ENCODE measurements at places on chromosomes 5 and 9. TPM values are rescaled to one million over a fixed set of nuclear protein-coding genes. Genes with fewer than 3 reads are reported as not detected.

PSD2 gene
- total RNA-seq: 0.18 TPM

SLC26A2 gene
- total RNA-seq: 12.6 TPM

PCDHB11 gene
- total RNA-seq: 4.7 TPM

FBP2 gene
- not detected for total RNA-seq

ASTN2 gene
- total RNA-seq: 29.0 TPM

FAM153A gene
- total RNA-seq: 0.55 TPM

ALDH1A1 gene
- 188 TPM for total RNA-seq

TMEM245 gene
- 57.2 TPM for total RNA-seq

PHF24 gene
- total RNA-seq: 0.29 TPM

SLCO6A1 gene
- 2.0 TPM for total RNA-seq

LECT2 gene
- not detected for total RNA-seq

TAS2R1 gene
- total RNA-seq: 0.22 TPM

ACER2 gene
- total RNA-seq: 7.5 TPM

PRDM9 gene
- not detected for total RNA-seq

C5orf52 gene
- not detected for total RNA-seq

HSPB3 gene
- not detected for total RNA-seq

TTC23L gene
- total RNA-seq: 2.8 TPM

PDZD2 gene
- total RNA-seq: 2.4 TPM

ZMAT2 gene
- 67.6 TPM for total RNA-seq

ZNF366 gene
- total RNA-seq: not detected

EXOSC3 gene
- 61.8 TPM for total RNA-seq

DNA sequence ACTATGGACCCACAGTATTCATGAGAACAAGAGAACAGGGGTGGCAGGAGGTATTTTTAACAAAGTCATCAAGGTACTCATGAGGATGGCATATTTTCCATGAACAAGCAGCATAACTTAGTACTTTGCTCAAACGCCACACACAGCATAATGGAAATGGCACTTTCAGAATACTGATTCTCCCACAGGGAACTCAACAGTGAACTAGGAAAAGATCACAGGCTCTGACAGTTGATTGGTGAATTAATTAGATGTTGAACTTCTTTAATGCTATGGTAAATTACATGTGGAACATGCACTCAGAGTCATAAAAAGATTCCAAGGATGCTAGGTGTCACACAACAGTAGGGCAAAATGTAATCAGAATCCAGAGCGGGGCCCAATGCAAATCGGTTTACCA lies 1088.6 kb upstream of the C9orf72 start:
- no peak for DNase-seq

DNA sequence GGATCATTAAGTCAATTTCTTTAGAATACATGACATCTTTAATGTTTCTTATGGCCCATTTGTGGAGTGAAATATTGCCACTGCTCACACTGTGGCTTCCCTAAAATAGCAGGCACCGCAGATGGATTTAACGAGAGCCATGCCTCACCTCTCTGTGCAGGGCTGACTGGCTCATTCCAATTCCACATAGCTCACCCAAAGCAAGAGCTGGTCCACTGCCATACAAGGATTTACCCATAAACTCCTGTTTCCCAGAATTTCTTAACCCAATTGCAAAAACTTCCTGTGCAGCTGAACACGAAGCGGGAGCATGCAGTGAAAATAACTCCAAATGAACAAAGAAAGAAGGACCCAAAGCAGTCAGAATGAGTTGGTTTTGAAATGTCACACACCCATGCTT lies 159.5 kb downstream of the BAAT start:
- DNase-seq: no peak

GRCh38 chr9:137266162-137266527 lies 11.0 kb downstream of the NELFB start:
- DNase-seq: no peak

DNA sequence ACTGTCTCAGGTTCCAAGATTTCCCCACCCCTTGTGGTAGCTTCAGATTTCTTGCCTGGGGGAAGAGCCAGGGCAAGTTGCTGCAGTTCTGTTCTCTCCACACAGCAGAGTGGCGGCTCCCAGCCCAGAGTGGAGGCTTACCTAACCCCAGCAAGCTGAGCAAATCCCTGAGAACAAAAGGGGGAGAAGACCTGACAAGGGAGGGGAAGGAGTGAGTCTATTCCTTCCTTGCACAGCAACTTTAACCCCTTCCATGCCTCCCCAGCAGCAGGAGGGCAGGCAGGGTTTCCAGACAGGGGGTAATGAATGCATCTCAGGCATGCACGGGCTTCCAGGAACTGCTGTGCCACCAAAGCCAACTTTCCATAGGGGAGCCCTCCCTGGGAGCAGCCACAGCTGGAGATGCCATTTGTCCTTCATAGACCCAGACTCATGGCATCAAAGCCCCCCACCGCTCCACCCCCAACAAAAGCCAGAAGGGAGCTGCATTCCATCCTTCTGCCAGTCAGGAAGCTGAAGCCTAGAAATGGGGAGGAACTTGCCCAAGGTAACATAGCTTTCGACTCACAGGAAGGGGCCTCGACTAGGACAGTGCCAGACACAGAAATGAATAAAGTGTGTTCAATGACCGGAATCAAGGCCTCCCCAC lies 28.8 kb upstream of the FAT2 start:
- DNase-seq: no peak

DNA sequence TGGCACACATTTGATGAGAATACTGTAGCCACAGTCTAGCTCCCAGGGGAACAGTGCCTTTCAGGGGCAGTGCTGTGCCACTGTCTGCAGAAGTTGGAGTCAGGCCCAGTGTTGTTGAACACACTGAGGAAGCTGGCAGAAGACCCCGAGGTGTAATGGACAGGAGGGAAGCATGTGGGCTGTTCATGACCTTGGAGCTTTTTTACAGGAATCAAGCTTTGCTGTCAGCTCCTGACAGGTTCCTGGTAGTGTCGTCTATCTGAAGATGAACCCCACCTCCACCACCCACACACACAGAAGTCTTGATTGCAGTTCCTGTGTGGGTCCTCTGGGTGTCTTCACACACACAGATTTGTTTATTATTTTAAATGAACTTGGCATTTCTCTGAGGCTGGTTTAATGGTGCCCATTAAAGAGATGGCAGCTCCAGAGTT lies 40.3 kb upstream of the TNFAIP8 start:
- DNase-seq: no peak

- no peak for DNase-seq
Observed at GRCh38 chr9:128215491-128216409, 12.6 kb downstream of the DNM1 start.

DNA sequence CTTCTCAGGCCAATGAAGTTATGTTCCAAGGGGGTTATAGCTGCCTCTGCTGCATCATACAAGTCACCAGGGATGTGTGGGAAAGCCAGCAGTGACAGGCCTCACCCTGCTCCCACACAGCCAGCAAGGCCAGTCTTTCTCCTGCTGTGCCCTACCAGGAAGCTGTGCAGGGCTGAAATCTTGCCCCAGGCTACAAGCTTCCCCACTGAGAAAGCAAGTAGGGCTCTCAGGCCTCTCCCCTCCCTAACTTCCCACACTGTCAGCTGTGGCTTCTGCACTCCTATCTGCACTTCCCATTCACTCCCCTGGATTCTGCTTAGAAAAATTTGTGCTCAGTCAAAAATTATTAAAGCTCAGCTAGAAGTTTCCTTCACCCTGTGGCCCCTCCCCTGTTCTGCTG lies 611.2 kb upstream of the ZNF608 start:
- DNase-seq: no peak

GRCh38 chr5:58890701-58891085 lies 307.8 kb downstream of the RAB3C start:
- DNase-seq: no peak

DNA sequence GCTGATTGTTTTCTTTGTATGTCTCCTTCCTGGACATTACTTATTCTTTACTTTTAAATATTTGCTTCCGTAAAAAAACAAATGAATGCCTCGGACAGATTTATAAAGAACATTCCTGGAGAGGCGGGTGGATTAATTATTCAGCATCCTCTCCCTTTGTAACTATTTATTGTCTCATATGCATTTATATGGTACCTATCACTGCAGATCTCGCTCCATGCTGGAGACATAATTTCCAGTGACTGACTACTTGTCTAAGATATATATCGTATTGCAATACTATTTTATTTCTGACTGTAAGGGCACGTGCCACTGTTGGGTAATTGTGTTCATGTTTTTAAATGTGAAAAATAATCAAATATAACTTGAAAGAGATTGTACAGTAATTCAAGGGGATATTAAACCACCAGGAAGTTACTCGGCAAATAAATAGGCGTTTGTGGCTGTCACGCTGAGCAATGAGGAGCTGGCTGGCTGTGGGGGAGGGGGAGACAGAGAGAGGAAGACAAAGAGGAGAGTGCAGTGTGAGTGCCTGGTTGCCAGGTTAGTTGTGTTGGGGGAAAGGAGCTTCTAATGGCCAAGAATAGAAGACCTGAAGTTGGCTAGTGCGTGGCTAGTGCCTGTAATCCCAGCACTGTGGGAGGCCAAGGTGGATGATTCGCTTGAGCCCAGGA lies 131.8 kb upstream of the GABRP start:
- DNase-seq: no peak

DNA sequence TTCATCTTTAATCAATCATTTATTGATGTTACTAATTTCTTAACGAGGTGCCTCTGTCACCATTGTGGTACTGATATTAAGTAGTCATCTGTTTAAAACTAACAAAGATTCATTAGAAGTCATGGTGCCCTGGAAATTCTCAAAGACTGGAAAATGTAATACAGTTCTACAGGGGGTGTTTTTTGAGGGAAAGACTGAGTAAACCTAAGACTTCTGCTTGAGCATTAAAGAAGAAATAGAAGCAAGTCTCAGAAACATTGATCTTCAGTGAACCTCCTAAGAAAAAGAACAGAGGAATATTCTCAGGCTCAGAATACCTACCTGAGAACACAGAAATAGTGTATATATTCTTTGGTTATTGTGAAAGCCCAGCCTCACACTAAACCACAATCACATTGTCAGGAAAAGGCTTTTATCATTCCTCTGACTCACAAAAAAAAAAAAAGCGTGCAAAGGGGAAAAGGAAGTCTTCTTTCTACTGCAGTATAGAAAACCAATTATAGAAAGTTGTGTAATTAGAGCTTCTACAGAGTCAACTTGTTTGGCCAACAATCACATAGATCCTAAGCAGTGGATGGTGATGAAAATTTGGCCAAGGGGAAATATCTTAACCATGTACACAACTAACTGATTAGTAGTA lies 60.8 kb downstream of the HINT1 start:
- DNase-seq: no peak

GRCh38 chr5:82917584-82917983 lies 159.6 kb downstream of the TMEM167A start:
- DNase-seq: no peak

- DNase-seq: no peak
Observed at GRCh38 chr9:22009506-22009867, 382 bp upstream of the CDKN2B start.

DNA sequence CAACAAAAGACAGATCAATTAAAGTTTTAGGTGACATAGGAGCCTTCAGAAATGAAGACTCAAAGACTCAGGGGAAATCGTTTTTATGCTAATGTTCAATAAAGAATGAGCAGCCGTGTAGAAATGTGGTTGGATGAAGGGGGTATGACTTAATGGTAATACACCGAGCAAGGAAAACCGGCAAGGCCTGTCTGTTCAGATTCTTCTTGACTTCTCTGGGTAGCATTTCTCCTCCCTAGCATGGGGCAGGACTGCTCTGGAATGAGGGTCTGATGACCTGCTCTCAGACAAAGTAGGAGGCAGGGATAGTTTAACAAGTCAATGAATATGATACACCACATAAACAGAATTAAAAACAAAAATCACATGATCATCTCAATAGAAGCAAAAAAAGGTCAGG lies 487.4 kb downstream of the ZNF608 start:
- DNase-seq: no peak

DNA sequence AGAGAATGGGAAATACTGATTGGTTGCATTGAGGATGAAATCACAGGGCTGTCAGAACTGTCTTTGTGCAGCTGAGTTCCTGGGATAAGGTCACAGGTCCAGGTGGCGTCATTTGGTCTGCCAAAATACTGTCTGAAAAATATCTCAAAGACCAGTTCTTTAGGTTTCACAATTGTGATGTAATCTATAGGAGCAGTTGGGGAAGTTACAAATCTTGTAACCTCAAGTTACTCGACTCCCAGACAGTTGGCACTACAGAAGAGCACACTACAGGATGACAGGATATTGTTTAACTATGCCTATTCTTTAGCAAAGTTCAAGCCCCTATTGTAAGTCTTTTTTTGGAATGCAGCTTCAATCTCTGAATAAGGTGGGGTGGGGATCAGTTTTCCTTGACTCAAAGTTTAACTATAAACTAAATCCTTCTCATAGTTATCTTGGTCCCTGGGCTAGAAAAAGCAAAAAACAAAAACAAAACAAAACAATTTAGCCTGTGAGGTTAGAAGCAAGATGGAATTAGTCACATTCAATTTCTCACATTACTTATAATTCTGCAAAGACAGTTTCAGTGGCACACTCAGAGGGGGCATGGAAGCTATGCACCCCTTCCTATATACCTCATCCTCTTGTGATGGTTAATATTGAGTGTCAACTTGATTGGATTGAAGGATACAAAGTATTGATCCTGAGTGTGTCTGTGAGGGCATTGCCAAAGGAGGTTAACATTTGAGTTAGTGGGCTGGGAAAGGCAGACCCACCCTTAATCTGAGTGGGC lies 276.0 kb downstream of the AUH start:
- DNase-seq: no peak

- DNase-seq: no peak
Observed at GRCh38 chr5:151408591-151409230, 38.7 kb upstream of the SLC36A1 start.

DNA sequence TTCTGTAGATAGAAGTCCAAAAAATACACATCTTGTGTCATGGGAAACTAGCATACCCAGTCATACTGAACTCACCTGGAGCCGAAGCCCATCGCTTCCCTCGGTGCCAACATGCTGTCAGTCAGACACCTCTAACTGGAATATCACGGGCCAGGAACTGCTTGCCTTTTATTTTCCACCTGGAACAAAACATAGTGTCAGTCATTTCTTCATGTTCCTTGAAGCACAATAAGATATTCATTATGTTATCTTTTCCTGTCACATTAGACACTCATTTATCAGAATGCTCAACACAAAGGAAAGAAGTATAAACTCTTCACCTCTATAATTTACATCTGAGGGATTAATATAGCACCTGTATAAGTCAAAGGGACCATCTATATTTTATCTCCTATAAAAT lies 674.4 kb downstream of the PTPRD start:
- no peak for DNase-seq

DNA sequence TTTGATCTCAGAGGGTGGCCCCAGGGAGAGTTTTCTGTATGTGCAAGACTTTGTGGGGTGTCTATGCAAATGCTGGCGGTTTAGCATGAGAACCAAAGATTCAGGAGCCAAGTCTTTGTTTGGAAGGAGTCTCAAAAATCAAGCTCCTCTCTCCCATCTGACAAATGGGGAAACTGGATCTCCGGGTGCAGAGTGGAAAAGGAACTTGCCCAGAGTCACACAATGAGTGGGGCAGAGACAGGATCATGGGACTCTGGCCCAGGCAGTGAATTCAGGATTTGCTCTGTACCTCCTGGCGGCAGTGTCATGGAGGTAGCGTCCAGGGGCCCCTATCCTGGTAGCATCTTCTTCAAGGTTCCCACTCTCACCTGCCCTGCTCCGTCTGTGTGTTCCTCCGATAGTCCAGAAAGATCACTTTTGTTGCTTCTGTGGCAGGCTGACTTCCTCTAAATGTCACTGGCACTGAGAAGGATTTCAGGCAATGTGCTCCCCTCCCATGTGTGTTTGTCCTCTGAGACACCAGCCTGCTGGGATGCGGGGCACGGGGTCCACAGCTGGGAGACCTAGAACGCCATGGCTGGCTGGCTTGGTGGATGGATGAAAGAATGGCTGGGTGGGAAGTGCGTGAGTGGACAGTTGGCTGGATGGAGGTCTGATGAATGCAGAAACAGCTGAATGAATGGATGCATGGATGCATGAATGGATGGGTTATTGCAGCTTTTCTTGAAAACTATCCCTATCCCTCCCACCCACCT lies 3.6 kb downstream of the CCL19 start:
- no peak for DNase-seq

Data from progenitor cell of endocrine pancreas (in vitro differentiated cells).